ENCODE measurements at places on chromosomes 4 and X.

GRCh38 chr4:109497511-109497910 lies 62.5 kb upstream of the MCUB start:
- DNase-seq: no peak

DNA sequence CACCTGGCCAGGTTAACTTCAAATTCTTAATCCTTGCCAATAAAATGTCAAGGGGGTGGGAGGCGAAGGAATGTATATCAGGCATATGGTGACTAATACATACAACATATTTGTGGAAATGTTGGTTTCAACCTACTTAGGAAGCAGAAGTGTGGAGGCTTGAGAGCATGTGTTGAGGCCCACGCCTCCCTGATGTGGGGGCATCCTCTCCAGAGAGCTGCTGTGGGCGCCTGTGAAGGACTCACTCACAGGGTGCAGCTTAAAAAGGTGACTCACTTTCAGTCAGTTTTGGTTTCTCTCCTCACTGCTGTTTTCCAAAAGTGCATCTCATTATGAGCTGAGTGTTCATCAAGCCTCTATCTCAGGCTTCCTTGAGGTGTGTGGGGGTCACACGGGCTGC lies 27.5 kb downstream of the LNX1 start:
- no peak for DNase-seq

DNA sequence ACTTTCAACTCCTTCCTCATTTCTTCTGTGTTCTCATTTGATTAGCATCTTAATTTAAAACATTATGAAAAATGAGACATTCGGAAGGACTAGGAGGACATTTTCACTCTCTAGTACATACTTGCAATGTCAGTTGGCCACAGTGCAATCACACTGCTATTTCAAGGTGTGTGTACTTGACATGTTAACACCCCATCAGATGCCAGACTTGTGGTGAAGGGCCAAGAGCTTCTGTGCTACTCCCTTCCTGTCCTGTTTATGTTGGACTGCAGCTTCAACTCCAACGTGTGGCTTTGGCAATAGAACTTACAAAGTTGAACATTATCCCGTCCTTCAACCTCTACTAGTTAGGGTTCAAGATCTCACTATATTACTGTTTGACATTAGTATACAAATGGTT lies 221.0 kb downstream of the PALLD start:
- DNase-seq: no peak

DNA sequence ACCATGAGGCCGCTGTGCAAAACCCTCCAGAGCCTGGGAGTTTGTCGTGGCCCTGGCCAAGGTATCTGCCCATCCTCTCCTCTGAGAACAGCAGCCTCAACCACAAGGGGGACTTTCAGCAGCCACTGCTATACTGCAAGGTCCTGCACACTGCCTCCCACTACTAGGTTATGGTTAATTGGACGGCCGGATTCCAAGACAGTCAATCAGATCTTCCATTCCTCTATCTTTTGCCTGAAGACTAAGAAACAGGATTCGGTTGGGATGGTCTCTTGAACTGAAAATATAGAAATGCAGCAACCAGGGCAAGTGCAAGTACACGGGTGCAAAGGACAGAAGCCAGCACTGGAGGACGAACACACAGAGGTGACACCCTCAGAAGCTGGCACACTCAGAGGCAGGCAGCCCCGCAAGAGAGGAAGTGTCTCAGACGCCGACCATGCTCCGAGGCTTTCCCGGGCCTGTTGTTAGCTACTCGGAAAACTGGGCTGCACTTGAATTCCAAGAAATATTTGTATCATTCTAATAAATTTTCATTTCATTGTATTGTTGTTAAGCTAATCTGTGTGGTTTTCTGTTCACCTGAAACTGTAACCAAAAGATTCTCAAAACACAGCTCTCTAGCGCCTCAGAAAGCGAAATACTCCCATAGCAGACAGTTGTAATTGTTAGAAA lies 63.3 kb downstream of the AFAP1 start:
- no peak for DNase-seq

DNA sequence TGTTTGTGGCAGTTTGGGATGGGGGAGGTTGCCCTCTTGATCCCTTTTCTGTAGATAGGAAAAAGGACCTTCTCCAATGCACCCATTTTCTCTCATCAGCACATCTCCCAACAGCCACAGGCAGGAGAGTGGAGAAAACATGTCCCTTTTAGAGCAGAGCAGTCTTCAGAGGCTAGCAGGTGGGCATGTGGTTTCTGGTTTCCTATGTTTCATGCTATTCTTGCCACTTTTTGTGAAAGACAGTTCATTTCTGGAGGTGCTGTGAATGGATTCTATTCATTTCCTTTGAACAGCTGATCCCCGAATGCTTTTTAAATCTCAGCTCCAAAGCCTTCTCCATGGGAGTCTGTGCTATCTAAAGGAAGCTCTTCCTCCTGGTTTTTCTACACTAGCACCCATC lies 18.9 kb downstream of the RASL11B start:
- no peak for DNase-seq

DNA sequence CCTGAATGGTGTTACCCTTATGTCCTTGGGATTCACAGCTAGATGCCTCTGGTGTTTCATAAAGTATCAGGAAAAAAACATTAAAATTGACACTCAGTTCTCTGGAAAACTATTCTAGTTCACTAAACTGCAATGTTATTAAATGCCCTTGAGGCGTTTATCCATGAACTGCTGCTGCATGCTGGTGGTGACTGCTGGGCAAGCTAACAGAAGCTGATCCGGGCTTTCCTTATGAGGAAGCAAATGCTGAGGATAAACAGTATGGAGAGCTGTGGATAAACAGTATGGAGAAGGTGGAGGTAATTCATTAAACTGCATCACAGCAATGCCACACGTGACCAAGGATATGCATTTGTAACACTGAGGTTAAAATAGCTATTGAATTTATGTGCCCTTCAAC lies 227.0 kb downstream of the NR3C2 start:
- DNase-seq: no peak

GRCh38 chrX:29090811-29091210 lies 503.6 kb downstream of the IL1RAPL1 start:
- DNase-seq: no peak

DNA sequence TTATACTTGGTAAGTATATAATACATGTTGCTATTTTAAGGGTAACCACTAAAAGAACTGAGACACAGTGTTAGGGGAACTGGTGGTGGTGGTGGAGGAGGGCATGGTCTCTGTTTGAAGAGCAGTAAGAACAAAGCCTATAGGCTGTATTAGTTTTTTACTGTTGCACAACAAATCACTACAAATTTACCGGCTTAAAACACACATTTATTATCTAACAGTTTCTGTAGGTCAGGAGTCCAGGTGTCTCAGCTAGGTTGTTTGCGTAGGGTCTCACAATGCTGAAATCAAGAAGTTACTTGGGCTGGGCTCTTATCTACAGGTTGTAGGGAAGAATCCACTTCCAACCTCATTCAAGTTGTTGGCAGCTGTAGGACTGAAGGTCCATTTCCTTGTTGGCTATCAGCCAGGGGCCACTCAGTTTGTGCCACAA lies 52.6 kb downstream of the CASK start:
- DNase-seq: no peak

DNA sequence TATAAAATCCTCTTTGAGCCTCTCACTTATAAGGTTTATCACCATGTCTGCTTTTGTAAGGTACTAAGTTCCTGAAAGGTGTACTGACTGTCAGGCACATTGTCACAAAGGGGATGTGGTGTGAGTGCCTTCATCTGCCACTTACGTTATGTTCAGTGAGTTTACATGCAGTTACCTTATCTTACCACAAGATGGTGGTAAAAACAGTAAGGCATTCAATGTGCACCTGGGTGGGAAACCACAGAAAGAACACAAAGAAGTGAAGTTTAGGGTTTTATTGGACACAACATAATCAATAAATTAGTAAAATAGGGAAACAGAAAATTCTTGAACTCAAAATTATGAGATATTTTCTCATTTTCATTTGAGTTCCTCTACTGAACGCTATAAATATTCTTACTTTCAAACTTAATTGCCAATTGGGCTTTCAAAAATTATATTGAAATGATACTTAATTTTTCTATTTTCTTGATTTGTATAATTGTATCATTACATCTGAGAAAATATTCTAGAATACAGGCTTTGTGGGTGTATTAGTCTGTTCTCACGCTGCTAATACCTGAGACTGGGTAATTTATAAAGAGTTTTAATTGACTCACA lies 650.8 kb downstream of the PCDH7 start:
- peak; percentile 27 for DNase-seq
